ENCODE measurements at places on chromosomes 6 and 20.

DNA sequence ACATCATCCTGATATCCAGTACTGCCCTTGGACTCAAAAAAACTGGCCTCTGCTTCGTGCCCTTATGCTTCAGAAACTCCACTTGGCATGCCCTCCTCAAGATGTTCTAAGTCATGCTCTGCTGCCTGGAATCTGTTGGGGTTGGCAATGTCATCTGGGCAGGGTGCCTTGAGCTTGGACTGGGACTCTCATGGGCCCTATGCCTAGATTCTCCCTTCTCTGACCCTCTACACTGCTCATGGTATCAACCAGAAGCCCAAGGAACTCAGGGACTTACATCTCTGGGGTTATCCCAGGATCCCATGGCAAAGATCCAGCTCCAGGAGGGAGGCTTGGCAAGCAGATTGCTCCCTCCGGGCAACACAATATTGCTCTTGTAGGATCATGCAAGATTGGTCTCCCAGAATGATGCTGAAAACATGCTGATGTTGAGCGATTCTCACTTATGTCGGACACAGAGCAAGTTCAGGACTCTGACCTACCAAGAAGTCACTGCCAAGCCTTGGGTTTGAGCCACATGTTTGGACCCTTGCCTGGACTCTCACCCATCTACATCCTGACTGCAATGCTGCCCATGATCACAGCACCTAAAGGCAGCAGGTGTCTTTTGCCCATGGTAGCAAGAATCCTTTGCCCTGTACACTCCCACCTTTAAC is 88.8 kb downstream of the ADAT2 start:
- DNase-seq, result no peak

- peak; percentile 56 for DNase-seq
Observed at GRCh38 chr20:45346291-45346718, 1.9 kb downstream of the SDC4 start.

- DNase-seq, result no peak
Observed at GRCh38 chr6:43963877-43964658, 163.2 kb downstream of the MRPL14 start.

DNA sequence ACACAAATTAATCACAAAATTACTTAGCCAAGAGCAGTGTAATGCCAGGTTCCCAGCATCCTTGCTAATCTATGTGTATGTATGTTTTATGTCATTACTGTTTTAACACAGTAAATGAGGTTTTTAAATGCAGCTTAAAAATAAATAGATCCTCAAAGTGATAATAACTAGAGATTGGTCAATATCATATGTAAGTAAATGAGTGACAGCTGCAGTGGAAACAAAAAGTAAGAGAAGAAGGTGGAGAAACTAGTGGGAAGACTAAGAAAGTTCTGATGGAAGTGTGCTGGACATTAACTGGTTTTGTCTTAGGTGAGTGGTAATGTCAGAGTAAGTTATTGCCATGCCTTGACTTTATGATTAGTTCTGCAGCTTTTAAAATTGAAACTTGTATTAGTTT is 1.9 kb upstream of the GJB7 start:
- DNase-seq, result no peak

GRCh38 chr6:56913285-56914074 is 41.4 kb upstream of the BEND6 start:
- DNase-seq, result no peak

- DNase-seq, result no peak
Observed at GRCh38 chr6:150093397-150093796, 24.5 kb upstream of the ULBP3 start.

GRCh38 chr6:155378276-155378675 is 64.0 kb upstream of the TFB1M start:
- DNase-seq, result no peak
